ENCODE measurements at places on chromosomes 2 and 18.
A peak's percentile ranks its signal among the peaks of the same experiment; 100 is the strongest.

GRCh38 chr18:11071300-11071699 lies 78.1 kb downstream of the PIEZO2 start:
- DNase-seq: no peak

GRCh38 chr2:224377751-224378700 lies 23.9 kb downstream of the FAM124B start:
- no peak for DNase-seq

DNA sequence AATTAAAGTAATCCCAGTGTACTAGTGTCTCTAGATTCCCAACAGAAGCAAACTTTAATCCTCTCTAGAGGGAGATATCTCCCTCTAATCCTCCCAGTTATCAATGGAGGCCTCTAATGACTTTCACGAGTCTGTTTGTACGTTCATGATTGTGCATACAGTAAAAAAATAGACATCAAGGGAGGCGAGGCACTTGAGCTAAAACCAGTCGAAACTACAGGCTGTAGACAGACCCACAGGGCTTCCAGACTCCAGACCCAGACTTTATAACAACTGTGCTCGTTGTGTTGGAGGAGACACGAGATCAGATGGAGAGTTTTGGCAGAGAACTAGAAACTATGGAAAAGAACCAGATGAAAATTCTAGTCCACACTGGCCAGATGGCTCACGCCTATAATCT lies 7.0 kb downstream of the DGKD start:
- DNase-seq: no peak

- no peak for DNase-seq
Measured at GRCh38 chr2:43210467-43211303, 15.7 kb downstream of the ZFP36L2 start.

DNA sequence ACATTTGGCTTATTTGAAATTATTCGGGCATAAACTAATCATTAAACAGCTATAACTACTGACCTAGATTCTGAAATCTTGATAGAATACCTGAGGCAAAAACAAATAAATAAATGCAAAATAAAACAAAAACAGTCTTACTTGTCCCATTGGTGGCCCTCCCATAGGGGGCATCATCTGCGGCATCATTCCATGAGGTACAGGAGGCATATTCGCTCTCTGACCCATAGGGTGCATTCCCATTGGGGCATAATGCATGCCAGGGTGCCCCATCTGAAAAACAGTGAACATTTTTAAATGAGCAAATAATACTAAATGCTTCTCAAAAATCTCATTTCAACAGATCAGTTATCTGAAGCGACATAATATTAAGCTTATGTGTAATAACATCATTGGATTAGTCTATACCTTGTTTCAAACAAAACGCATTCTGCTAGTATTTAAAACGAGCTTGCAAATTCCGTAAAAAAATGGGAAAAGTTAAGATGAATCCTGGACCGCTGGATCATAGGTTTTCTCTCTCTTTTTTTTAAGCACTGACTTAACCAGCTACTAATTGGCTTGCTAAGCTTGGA lies 1.3 kb downstream of the PRPF40A start:
- no peak for DNase-seq

DNA sequence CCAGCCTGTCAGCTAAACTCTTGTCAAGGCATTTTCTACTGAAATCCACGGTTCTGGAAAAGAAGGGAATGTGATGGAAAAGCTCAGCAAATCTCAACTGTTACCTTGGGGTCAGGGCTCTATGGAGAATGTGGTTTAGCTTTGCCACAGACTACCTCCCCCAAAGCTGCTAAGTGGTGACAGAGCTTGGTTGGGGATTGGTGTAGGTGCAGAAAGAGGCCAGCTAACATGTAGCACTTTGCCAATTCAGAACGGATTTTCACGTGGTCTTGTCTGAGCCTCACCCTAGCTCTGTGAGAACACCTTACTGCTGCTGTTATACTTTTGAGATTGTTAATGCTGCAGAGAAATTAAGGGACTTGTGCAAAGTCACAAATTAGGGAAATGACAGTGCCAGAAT lies 331.1 kb downstream of the RND3 start:
- no peak for DNase-seq

DNA sequence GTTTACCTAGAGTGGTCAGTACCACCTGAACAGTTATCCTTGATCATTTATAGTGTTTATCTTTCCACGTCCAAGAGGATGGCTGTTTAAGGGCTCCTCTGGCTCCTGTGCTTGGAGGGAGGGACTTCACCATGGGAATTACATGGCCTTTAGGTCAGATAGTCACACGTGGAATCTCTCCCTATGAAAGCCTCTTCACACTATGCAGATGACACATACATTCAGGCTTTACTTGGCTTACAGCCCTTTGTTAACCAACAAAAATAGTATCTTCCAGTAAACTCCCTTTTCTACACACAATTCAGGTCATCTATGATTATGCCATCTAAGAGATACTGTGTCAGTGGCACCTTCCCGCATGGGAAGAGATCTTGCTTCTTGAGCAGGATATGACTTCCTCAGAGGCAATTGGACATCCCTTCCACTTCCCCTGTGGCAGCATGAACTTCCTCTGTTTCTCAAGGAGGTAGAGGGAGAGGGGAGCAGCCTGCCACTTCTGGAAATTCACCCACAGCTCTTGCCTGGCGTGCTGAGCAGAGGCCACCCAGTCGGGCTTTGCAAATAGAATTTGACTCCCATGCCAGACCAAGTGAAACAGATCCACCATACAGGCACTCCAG lies 53.5 kb downstream of the COLEC12 start:
- DNase-seq: no peak

GRCh38 chr2:86283411-86284030 lies 53.9 kb downstream of the REEP1 start:
- DNase-seq: no peak

DNA sequence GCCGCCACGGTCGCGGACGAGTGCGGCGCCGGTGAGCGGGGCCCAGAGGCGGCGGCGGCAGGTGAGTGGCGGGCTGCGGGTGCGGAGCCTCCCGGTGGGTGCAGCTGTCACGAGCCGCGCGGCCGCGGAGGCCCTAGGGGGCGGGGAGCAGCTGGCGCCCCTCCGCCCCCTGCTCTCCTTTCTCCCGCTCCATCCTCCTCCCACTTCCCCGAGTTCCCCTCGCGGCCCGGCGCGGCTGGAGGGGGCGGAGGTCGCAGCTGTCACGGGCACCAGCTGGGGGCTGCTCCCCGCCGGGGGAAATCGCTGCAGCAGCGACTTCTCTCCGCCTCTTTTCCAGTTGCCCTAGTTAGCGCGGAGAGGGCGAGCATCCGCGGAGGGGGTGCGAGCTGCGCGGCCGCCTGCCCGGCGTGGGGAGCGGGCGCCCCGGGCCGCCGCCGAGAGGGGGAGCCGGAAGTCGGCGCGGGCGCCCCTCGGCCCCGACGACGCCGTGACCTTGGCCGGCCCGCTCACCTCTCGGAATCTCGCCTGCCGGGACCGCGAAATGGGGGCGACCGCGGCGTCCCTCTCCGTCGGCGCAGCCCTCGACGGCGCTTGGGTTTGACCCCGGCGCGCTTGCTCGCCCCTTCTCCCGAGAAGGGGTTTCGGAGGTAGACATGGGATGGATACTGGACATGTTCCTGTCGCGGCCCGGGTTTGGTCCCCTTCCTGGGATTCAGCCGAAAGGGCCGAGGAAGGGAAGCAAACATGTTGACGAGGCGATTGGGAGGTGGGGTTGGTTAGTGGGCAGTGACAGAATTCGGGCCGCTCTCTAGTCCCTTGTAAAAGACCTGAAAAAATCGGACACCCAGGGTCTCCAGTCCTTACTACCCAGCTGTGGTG lies 727 bp downstream of the NCOA1 start:
- no peak for DNase-seq

DNA sequence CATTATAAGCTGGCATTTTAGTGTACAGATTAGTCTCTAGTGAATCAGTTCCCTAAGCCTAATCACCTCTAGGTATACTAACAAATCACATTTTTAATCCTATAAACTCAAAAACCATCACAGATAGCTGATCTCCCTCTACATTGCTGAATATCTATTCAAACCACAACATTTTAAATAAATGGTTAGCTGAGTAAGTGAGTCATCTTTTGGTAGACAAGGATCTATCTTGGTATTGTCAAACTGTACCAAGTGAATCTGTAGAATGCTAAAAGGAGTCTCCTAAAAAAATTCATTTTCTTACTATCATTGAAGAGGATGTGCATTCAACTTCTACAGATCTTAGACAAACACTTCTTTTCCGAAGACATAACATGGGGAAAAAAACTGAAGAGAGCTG lies 40.7 kb downstream of the INO80D start:
- no peak for DNase-seq

GRCh38 chr2:88549616-88550292 lies 77.5 kb downstream of the EIF2AK3 start:
- no peak for DNase-seq

DNA sequence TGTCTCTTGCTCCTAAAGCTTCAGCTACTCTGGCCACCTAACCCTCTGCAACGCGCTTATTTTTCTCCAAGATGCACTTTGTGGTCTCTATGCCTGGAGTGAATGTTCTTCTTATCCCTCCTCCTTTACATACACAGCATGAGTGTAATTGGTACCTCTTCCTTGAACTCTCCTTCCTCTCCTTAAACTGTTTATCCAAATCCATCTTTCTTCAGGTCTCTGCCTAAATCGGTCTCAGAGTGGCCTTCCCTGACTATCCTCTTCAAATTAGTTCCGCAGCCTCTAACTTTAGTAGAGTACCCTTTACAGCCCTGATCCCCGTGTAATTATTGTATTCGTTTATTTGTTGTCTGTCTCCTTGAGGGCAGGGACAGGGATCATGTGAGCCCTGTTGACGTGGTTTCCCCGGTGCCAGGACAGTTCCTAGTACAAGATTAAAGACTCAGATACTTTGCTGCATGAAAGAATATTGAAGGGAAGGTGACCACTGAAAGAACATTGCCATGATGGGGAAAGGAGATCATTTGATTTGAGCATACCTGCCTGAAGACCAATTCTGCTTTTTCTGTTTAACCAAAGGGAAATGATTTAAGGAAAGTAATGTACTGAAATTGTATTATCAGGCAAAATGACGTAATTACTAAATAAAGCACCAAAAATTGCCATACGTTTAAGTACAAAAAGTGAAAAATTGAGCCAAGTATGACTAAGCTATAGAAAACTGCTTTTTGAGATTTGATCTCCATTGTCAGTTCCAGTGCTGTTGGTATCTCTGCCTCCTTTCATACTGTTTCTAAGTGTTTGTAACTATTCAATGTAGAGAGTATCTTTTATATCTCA lies 1.2 kb downstream of the CNOT9 start:
- no peak for DNase-seq

DNA sequence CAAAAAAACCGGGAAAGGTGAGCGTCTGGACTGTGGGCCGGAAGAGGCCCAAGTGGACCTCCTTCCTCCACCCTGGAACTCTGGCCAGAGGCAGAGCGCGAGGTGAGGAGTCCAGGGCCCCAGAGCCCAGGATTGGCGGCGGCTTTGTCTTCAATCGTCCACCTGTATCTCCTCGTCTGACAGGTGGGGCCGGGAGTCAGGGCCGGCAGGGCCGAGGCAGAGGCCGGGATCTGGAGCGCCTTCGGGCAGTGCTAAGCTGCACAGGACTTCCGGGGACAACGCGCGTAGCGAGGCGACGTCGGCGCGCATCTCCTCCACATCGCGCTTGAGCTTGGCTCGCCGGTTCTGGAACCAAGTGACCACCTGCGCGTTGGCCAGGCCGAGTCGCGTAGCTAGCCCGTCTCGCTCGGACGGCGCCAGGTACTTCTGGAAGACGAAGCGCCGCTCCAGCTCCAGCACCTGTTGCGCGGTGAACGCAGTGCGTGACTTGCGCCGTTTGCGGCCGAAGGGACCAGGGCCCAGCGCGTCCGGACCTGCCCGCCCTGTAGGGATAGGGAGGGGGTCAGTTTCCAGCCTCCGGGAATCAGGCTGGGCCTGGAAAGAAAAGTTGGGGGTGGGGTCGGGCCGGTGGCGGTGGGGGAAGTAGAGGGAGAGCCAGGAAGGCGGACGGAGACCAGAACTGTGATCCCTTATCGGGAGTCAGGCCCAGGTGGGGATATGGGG lies 1.5 kb downstream of the LBX2 start:
- no peak for DNase-seq

- DNase-seq: no peak
Measured at GRCh38 chr2:125106710-125107109, 1081.6 kb downstream of the CNTNAP5 start.

GRCh38 chr2:128310094-128310716 lies 8.5 kb downstream of the HS6ST1 start:
- DNase-seq: no peak

DNA sequence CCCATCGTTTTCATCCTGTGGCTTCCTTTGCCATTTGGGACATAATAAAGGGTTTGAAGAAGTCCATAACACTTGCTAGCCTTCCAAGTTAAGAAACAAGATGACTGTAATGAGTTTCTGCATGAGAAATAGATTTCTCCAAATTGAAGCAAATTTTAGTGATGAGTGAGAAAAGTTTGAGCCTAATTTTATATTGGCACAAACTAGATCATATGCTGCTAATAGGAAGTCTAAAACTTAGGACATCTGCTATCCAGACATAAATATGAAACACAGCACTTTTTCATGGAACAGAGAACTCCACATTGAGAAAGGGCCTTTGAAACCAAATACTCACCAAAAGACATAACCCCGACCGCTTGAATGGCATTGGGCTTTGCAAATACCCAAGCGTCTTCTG lies 39.8 kb downstream of the SLC38A11 start:
- DNase-seq: no peak

DNA sequence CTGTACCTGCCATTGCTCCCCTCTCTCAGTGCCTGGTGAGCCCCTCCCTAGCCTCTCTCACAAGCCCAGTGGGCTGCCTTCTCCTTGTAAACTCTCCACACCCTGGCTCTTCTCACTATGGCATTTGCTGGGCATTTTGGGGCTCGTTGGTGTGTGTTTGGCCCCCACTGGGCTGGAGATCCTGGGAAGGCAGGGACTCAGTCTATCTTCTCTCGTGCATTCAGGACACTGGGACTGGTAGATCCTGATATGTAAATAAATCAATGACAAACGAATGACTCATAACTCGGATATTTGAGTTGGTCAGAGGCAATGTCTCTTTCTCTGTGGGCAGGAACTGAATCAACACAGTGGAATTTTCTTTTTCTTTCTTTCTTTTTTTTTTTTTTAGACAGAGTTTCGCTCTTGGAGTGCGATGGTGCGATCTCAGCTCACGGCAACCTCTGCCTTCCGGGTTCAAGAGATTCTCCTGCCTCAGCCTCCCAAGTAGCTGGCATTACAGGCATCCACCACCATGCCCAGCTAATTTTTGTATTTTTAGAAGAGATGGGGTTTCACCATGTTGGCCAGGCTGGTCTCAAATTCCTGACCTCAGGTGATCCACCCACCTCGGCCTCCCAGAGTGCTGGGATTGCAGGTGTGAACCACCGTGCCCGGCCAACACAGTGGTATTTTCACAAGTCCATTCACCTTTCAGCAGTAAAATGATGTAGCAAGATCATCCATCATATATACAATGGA lies 144.6 kb upstream of the SPRED2 start:
- peak; percentile 12 for DNase-seq

GRCh38 chr2:102436323-102436722 lies 13.4 kb downstream of the IL18RAP start:
- no peak for DNase-seq

GRCh38 chr2:205640716-205641115 lies 41.6 kb upstream of the NRP2 start:
- no peak for DNase-seq

GRCh38 chr18:31624892-31625640 lies 33.4 kb downstream of the TTR start:
- DNase-seq: no peak

GRCh38 chr2:1681323-1682180 lies 62.8 kb downstream of the PXDN start:
- no peak for DNase-seq

Data from T1000 (cell line).